ENCODE measurements at places on chromosomes 5 and 9.

GRCh38 chr9:95128177-95128524, 189.4 kb downstream of the FANCC start:
- DNase-seq, result no peak

DNA sequence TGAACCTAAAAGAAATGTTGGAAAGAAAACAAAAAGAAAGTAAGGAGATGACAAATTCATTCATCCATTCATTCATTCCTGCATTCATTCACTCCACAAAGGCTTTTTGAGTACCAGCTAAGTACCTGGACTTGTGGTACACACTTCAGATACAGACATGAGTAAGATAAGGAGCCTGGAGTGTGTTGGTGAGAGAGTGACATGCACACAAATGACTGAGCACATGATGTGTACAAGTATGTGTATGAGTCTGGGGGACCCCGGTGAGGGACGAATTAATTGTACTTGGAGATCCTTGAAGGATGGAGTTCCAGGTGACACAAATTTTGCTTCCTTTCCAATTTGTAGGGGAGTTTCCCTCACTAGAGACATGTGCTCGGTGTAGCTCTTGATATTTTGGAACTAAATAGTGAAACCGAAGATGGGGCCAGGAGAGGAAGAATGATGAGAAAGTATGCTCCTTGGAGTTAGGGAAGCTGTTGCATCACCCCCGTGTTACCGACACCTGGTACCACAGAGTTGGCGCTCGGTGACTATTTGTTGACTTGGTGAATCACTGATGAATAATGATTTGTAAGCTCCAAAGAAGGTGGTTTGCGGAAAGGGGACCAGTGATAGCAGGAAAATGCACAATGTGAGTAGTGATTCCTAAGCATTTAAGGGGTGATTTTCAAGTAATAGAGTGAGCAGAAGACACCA, 509.8 kb downstream of the CCDC171 start:
- no peak for DNase-seq

DNA sequence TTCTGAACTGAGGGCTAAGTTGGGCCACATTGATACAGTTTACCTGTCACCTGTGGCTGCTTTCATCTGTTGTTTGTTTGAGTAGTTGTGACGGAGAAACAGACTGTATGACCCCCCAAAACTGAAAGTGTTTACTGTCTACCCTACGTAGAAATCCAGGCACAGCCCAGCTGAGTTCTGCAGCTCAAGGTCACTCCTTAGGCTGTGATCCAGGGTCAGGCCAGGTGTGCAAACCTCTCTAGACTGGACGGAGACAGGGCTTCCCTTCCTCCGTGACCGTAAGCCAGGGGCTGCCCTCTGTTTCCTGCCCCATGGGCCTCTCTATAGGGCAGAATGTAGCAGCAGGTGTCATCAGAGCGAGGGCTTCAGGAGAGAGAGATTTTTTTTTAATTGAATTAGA, 207.9 kb upstream of the OTULINL start:
- no peak for DNase-seq

DNA sequence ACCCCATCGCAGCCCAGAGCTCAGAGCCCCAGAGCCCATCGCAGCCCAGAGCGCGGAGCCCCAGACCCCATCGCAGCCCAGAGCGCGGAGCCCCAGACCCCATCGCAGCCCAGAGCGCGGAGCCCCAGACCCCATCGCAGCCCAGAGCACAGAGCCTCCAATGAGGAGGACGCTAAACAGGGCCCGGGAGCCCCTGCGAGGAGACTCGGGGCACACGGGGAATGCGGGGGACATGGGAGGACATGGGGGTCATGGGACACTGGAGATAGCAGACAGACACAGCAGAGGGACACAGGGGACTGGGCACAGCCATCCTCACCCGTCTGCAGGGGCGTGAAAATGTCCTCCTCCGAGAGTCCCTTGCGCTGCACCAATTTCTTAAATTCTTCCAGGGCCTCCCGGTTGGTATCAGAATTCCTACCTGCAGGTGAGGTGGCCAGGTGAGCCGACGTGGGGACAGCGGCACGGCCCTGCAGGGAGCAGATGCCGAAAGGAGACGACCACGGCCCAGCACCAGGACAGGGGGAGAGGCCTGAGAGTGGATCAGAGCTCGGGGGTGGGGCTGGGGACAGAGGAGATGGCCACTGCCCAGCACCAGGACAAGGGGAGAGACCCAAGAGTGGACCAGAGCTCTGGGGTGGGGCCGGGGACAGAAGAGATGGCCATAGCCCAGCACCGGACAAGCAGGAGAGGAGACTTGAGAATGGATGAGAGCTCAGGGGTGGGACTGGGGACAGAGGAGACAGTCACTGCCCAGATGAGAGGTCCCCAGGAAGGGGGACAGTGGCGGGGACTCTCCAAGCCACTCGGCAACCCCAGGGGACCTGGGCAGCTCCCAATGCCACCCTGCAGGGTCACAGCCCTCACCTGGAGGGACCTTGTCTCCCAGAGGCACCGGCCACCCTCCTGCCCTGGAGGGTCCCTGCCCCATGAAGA, 2.8 kb downstream of the OBP2B start:
- no peak for DNase-seq

- DNase-seq, result no peak
Measured at GRCh38 chr5:68557162-68557936, 341.8 kb downstream of the PIK3R1 start.

DNA sequence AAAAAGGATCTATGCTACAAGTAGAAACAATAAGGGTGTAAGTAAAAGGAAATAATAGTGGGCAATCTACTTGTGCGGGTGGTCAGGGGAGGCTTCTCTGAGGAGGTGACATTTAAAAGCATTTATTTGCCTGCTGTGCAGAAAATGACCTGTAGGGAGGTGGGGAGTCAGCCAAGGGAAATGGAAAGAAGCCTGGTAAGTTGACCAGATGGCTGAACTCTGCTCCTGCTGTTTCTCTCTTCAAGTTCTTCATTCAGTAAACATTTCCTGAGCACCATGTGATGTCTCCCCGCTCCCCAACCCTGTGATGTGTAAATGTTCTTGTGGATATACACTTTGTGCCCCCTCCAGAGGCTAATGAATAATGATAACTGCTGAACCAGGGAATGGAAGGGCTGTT, 9.9 kb upstream of the SPIN1 start:
- no peak for DNase-seq

DNA sequence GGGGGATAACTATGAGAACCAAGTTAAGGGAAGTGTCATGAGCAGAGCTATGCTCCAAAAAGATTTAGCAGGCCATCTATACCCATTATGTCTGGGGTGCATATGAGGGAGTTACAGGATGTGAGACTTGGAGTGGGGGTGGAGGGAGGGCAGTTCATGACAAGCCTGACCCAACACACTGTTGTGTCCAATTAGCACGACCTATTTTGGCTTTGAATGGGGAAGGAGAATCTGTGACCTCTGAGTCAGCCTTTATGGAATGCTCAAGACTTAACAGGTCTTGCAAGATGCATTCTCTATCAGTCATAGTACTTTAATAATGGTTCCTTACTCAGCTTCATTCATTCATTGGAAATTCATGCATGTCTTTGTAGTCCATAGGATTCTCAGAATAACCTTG, 71.7 kb downstream of the GRIA1 start:
- no peak for DNase-seq

DNA sequence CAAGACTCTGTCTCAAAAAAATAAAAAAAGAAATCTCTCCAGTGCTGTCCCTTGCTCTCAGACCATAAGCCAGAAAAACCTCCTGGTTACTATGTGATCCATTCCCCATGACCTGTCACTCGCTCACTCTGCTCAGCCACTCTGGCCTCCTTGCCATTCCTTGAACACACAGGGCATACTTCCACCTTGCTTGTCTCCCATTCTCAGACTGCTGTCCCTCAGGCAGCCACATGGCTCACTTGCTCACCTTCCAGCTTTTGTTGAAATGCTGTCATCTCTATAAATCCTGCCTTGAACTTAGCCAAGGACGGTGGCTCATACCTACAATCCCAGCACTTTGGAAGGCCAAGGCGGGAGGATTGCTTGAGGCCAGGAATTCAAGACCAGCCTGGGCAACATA, 82.9 kb downstream of the UGCG start:
- no peak for DNase-seq

DNA sequence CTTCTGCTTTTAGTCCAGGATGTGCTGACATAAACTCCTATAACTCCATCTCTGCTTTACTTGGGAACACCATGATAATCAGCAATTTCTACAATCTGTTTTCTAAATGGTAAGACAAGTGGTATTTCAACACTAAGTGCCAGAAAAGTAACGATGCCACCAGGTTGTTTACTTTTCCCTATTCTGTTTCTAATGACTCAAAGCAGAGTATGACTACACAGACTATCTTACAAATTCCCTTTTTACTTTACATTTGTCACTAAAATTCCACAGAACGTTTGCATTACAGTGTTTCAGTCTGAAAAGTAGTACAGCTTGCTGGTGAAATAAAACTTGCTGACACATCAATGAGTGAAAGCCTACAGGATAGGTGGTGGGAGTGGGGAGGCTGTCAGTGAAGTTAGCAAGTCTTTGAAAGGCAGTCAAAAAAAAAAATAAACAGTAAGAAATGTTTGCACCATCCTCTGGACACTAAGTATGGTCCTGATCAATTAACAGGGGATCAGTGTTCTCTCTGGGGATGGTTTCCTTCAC, 186.5 kb downstream of the LURAP1L start:
- DNase-seq, result no peak

DNA sequence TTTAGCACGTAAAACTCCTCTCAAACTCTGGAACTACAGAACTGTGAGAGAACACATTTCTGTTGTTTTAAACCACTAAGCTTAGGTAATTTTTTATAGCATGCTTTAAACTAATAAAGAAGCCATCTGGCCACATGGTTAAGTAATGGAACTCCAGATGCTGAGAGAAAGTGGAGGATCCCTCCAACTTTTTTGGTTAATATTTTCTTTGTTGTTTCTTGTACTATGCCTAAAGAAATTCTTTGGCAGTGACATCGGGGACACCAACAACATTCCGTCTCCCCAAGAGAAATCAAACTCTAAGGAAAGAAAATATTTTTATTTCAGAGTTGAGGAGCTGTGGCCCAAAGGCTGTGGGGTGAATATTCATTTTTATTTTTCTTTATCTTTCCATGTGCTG, 734.8 kb upstream of the CDH9 start:
- DNase-seq, result no peak

GRCh38 chr9:117681888-117682287, 22.3 kb upstream of the TLR4 start:
- peak; percentile 55 for DNase-seq

DNA sequence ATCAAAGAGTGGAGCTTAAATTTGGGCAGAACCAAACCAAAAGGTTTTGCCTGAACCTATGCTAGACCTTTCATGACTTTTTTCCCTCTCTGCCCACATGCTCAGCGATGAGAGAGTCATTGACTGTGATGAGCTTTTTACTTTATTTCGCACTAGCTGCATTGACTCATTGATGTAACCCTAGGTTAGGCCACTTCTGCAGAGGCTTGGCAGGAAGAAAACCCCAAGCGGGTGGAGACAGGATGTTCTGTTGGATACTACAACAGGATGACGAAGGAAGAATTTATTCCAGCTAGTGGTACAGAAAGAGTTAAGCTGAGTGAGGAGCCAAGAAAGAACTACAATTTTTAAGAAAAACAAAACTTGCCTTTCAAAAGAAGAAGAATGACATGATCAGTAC, 18.4 kb downstream of the AGXT2 start:
- DNase-seq, result no peak

- DNase-seq, result no peak
Measured at GRCh38 chr5:41776435-41776834, 93.8 kb downstream of the OXCT1 start.

GRCh38 chr5:164844348-164844747, 1338.9 kb downstream of the MAT2B start:
- no peak for DNase-seq

DNA sequence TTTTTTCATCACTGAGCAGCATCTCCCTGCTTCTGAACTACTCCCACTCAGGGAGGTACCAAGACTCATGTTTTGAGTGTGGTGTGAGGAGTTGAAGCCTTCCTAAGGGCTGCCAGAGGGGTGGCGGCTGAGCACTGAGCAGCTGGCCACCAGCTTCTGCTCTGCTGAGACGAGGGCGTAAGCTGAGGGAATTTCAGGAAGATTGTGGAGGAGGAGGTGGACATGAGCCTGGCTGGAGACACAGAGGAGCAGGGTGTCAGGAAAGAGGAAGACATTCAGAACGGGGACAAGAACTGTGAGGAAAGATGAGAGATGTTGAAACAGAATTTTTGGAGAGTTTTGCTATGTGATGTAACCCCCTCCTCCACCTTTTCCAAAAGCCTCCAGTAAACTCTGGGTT, 7.8 kb downstream of the LCP2 start:
- DNase-seq, result peak; percentile 46

DNA sequence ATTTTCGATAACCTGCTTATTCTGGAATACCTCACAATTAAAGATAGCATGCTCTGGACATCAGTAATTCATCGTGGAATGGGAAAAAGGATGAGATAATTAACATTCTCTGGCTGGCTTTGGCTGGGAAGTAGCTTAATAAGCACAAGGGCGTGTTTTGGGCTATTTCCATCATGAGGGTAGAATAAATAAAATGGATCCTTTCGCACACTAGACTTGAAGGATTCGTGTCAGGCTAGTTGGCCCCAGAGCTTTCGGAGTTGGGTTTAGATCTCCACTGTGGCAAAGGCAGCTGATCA, 151.2 kb upstream of the ADRA1B start:
- DNase-seq, result no peak

GRCh38 chr9:78396087-78396486, 99.2 kb downstream of the PSAT1 start:
- no peak for DNase-seq

DNA sequence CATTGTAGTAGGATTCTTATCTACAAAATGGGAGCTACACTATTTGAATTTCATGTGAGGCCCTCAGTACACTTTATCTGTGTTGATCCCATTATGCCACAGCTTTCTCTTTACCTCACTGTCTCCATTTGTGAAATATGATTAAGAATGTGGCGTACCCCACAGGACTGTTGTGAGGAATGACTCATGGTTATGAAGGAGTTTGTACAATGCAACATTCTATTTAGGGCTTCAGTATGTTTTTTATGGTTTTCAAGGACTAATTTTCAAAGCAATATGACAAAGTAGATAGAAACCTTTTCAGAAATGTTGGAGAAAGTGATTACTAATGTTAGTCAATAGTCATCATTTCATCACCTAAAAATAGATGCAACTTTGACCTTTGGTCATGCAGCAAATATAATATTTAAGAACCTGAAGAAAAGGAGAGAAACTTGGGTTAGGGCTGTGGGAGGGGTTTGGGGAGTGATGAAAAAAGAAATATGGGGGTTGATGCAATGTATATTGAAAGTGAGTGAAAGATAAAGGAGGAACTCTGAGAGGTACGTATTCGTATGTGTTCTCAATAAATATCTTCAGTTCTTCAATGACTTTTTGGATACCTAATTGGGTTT, 53.7 kb upstream of the PIP5K1B start:
- no peak for DNase-seq

DNA sequence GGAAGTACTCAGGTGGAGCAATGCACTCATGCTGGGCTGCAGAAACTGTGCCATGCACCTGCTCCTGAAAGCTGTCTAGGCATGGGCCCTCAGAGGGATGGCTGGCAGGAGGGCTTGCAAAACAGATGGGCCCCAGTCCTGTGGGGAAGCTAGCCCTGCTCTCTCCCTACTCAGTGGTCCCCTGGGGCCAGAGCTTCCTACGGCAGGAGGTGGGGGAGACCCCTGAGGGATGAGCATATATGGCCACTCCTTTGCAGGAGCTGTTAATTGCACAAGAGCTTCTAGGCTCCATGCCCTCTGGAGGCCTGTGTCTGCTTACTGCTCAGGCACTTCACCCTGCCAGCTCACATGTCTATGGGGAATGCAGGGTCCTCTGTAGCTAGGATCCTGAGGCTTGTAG, 545.3 kb upstream of the PTPRD start:
- DNase-seq, result no peak

- no peak for DNase-seq
Measured at GRCh38 chr5:91468651-91469422, 85.7 kb upstream of the ARRDC3 start.

- DNase-seq, result no peak
Measured at GRCh38 chr9:135726138-135726853, 24.3 kb downstream of the KCNT1 start.
